ENCODE measurements at places on chromosomes 2 and 18.

DNA sequence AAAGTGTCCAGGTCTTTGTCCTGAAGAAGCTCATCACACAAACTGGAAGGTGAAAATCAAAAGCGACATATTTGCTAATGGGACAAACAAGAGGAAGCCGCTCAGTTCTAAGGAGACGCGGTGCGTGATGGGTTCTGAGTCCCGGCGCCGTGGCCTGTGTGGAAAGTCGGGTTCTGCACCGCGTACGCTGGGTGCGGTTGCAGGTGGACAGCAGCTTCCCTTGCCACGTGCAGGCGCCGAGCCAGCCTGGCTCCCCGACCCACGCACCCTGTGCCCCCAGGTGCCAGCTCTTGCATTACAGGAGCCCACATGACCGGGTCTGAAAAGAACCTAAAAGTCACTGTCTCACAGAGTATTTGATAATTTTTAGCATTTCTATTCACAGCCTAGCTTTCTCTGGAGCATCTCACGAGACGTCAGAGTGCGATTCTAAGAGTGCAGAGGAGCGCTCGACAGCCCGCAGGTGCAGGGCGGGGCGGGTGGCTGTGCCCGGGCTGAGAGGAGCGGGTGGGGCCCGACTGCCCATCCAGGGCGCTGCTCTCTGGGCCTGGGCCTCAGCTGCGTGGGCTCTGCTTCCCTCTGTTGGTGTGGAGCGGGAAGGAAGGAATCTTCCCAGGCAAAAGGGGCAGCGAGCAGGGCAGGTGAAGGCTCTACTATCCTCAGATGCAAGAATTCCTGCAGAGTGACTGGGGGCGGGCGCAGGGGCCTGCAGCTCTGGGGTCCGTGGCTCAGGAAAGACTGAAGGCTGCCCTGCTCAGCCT lies 39.4 kb downstream of the MYT1L start:
- no peak for DNase-seq

GRCh38 chr2:240469239-240469636 lies 33.8 kb downstream of the GPC1 start:
- no peak for DNase-seq

- no peak for DNase-seq
Observed at GRCh38 chr2:3659447-3660432, 1.7 kb downstream of the ALLC start.

GRCh38 chr18:63994783-63995399 lies 25.0 kb downstream of the SERPINB8 start:
- no peak for DNase-seq

DNA sequence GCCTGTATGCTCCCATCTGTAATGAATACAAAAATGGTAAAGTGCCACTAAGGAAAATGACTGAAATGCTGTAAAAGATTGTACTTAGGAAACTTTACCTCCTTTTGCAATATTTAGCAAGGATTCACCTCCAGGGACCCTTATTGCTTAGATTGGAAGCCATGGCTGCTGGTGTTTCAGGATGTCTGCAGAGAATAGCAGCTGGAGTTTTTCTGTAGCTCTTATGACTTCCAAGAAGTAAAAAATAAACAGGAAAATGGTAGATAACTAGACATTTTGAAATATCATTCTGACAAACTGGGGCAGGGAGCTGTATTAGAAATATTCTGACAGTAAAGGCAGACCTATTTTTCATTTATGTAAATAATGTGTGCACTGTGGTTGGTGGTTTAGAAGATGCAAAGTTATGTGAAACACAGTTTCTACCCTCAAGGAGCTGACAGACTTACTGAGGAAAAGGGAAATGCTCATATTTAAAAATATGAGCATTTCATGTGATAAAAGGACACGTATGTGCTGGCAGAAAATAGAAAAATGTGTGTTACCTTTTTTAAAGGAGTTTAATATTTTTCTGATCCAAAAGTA lies 224.9 kb upstream of the BOD1L2 start:
- no peak for DNase-seq

DNA sequence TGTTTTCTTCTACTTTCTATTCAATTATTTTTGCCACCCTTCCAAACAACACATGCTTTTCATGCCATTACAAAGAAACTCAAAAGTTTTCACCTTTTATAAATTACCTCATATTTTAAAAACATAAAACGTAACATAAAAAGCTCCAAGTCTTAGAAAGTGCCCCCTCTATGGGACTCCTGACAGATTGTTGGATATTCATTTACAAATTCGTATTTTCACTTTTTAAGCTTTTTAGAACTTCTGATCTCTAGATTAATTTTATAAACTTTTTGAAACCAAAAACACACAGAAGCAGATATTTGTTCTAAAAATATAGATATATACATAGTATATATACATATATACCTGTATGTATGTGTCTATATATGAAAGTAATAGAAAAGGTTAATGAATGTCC lies 1.5 kb downstream of the COL5A2 start:
- DNase-seq, result no peak

- no peak for DNase-seq
Observed at GRCh38 chr18:61856678-61857077, 36.1 kb downstream of the RNF152 start.

- no peak for DNase-seq
Observed at GRCh38 chr2:168793596-168793995, 8.8 kb upstream of the NOSTRIN start.

DNA sequence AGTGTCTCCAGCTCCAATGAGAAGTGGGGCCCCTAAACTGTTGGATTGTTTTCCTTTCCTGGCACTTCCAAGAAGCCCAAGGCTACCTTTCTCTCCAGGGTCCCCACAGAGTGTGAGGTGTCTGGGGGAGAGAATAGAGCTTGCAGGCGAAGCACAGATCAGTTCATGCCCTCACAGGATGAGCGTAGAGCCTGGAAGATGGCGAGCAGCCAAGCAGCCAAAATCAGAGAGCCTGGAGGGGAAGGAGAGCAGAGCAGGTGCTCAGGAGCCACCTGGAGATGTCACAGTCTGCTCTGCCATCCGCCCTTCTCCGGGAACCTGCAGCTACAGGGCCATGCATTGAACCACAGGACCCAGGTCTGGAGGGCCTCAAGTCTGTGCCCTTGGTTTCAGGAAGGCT lies 54.7 kb upstream of the TCF7L1 start:
- DNase-seq, result no peak

DNA sequence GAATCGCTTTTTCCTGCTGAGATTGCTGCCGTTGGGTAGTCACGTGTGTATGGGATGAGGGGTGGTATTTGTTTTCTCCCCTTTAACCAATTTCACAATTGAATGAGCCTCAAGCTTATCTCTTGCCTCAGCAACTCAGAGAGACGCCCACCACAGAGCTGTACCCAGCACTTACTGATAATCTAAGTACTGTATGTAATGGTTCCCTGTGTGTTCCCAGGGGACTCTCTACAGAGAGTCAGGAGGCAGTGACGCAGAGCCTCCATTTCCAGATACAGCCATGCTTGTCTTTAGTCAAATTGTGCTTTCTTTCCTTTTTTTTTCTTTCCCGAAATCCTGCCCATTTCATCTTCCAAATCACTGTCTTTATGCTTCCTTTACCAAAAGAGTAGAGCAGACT lies 1102.1 kb upstream of the KLHL29 start:
- DNase-seq, result no peak

- DNase-seq, result no peak
Observed at GRCh38 chr18:61471541-61471940, 138.3 kb downstream of the CDH20 start.

DNA sequence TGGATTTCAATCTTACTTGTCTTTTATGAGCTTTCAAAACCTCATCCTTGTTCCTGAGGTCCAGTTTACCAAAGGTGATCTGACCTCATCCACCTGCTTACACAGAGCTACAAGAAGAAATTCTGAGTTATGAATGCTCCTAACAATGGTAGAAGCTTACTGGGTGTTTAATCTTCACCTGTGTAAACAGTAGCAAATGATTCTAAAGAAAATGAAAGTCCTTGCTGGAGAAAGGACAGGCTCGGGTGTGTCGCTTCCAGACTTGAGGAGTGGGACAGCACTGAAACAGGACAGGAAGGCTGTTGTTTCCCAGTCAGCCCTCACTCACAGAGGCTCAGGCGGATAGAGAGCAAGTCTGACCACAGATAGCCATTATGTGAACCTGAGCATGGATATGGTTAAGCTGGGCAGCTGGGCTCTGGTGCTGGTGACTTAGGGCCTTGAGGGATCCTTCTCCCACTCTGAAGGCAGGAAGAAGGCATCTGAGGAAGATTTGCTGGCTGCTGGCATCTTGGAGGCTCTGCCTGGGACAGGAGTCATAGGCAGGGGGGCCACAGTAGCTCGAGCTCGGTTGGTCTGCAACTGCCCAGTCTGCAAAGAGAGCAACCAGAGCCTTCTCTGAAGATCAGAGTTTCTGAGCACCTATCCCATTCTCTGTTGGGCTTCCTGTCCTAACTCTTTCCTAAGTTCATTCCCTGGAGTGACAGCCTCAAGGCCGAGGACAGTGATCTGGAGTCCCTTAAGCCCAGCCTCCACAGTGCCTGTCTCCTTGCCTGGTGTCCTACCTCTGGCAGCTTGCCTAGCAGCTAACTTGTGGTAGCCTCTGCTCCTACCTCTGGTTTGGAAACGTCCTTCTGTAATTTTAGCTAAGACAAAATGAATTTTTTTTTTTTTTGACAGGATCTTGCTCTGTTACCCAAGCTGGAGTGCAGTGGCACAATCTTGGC lies 4.0 kb downstream of the DOK1 start:
- no peak for DNase-seq

- DNase-seq, result no peak
Observed at GRCh38 chr2:41736105-41736567, 311.7 kb upstream of the PKDCC start.

DNA sequence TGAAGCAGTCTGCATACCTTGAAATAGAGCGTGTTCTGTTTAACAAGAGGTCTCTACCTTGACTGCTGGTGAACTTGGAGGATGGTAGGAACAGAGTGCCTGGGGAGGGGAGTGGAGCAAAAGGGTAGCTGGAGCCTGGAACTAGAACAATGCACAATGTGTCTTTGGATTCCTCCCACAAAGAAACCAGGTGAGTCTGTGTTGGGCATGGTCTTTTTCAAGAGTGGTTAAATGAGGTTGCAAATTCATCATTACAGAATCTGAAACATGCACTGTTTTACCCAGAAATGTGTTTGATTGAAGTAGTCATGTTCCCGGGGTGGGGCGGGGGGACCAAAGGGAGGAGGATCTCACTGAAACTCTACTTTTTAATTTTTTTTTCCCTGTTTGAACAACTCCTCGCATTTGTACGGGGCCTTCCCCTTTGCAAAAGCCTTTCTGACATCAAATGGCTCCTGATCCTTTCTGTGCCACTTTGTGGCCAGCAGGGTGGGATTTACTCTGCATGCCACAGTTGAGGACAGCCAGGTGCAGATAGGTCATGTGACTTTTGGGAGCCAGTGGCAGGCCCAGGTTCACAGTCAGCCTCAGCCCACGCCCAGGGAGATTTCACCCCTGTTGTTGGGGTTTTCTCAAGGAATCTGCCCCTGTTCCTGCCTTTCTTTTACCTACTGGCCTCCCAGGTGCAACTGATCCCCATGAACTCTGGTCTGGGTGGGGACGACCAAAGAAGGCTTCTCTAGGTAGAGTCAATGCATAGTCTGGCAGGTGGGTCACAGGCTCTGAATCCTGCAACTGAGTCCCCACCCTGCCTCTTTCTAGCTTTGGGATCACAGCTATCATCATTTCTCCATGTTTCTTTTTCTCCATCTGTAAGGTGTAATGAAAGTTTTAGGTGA lies 28.2 kb downstream of the MYCN start:
- DNase-seq, result no peak

All from stimulated activated CD8-positive, alpha-beta memory T cell treated with anti-CD3 and anti-CD28 coated beads, Interleukin-7, amount 100 ng/mL, for 1 hour (primary cell).